Activated T-helper 1 cell treated with anti-CD3 and anti-CD28 coated beads, Interleukin-2, amount 50 U/mL, for 16 hours (primary cell): ENCODE measurements at places on chromosomes 3 and 15.

GRCh38 chr15:44193651-44194322 is 1.3 kb downstream of the FRMD5 start:
- DNase-seq = no peak

DNA sequence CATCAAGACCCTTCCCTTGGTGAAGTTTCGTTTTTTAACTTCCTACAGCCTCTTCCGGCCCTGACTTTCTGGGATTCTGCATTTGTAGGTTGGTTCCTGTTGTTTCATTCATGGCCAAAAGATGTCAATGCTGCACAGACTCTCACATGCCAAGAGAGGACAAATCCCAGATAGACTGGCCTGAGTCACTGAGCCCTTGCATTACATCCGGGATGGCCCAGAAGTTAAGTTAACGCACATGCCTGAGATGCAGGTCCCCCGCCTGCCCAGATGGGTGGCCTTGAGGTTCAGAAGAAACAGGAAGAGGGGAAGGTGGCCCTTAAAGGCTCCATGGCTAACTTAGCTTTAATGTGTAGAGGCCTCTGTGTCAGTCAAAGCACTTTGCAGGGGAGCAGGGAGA is 51.6 kb upstream of the SRGAP3 start:
- DNase-seq = no peak

GRCh38 chr15:42193383-42193782 is 14.7 kb downstream of the VPS39 start:
- no peak for DNase-seq

DNA sequence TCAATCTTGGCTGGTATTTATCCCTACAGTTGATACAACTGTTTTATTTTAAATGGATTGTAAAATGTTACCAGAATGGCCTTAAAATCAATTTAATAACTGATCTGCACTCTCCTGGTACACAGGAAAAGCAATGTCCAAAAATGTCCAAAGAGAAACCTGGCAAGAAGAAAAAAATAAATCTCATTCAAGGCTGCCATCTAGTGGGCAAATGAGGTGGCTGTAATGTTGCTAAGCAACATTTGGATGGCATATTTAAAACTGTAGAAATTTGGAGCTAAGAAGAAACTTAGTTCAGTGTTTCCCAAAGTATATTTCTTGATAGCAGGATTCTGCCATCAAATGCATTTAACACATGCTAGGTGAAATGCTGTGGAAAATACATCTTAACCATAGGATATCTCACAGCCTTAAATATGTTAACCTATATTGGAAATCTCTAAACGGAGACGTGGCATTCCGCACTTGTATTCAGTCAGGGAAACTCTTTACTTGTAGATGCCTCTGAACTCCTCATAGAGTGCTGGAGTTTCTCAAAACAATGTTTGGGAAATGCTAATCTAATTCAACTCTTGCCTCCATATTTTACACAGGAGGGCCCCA is 216.8 kb downstream of the ERC2 start:
- no peak for DNase-seq

- DNase-seq = no peak
These were observed 42.7 kb downstream of the HEG1 start for GRCh38 chr3:125013095-125013494.

DNA sequence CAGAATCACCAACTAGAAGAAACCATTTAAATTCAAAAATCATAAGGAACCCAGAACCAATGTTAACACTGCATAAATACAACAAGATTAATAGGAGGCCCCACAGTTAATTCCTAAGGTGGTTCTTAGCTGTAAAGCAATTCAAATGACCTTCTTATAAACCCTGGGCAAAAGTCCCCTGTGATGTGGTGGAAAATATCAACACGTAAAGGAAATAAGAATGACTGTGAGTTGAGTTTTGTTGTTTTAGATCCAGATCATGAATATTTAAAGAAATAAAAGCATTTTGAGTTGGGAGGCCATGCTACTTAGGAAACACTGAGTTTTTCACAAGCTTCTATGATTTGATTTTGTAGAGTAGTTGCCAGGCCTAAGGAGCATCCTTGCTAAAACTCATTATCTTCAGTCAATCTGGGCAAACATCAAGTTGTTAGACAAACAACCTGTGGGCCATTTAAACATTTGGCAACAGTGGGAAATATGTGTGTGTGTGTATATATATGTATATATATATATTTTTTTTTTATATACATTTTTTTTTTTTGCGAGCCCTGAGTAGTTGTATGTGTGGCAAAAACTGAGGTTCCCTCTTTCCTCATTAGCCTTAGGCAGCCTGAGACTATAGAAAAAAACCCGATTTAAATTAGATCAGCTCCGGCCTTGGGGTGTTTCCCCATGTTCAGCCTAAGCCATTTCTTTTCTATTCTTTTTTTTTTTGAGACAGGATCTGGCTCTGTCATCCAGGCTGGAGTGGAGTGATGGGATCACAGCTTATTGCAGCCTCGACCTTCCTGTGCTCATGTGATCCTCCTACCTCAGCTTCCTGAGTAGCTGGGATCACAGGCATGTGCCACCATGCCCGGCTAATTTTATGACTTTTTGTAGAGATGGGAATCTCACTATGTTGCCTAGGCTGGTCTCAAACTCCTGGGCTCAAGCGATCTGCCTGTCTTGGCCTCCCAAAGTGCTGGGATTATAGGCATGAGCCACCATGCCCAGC is 8.0 kb upstream of the PXK start:
- DNase-seq = no peak
